ENCODE measurements at places on chromosomes 4 and X. TPM values are rescaled to one million over a fixed set of nuclear protein-coding genes. Genes with fewer than 3 reads are reported as not detected.

GRCh38 chr4:107740381-107740780, 20.3 kb upstream of the PAPSS1 start:
- DNase-seq, result no peak

DNA sequence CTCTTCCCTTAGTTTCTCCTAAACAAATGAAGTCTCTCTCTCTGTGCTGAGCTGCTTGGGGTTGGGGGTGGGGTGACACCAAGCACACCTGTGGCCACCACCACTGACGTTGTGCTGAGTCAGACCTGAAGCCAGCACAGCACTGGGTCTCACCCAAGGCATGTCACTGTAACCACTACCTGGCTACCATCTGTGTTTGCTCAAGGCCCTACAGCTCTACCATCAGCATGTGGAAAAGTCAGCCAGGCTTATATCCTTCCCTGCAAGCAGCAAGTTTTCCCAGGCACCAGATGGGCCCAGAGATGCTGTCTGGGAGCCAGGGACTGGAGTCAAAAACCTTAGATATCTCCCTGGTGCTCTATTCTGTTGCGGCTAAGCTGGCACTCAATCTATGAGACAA, 6.9 kb downstream of the CXCL10 start:
- no peak for DNase-seq
- H3K27me3 ChIP-seq, result peaks cover 2% of the 10 kb centered on the region
- no peak overlapping the region for H3K27ac ChIP-seq
- H3K4me1 ChIP-seq, result peaks cover 20% of the 10 kb centered on the region

DNA sequence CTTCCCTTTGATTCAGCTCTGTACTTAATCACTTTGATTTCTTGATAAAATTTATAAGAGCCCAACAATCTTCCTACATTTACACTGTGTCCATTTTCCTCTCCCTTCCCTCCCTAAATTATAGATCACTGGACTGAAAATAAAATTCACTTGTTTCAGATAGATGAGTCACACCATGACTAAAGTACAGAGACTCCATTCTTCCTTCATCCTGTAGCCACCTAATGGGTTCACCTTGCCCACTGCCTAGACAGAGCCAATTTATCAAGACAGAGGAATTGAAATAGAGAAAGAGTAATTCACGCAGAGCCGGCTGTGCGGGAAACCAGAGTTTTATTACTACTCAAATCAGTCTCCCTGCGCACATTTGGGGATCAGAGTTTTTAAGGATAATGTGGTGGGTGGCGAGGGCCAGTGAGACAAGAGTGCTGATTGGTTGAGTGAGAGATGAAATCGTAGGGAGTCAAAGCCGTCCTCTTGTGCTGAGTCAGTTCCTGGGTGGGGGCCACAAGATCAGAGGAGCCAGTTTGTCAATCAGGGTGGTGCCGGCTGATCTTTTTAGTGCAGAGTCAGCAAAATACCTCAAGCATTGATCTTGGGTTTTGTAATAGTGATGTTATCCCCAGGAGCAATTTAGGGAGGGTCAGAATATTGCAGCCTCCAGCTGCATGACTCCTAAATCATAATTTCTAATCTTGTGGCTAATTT, 71.3 kb upstream of the MED14 start:
- DNase-seq, result no peak
- H3K4me3 ChIP-seq, result no peak overlapping the region
- H3K27ac ChIP-seq, result no peak overlapping the region
- H3K4me1 ChIP-seq, result peaks cover 2% of the 10 kb centered on the region

GAGE2A gene
- total RNA-seq, result not detected

GRCh38 chr4:141560056-141560455, 76.3 kb upstream of the IL15 start:
- no peak overlapping the region for H3K27ac ChIP-seq
- no peaks in the 10 kb centered on the region for H3K4me1 ChIP-seq
- no peak overlapping the region for H3K4me3 ChIP-seq
- H3K27me3 ChIP-seq, result no peaks in the 10 kb centered on the region

GRCh38 chr4:106629268-106629625, 260.7 kb upstream of the GIMD1 start:
- no peaks in the 10 kb centered on the region for H3K4me1 ChIP-seq
- H3K36me3 ChIP-seq, result no peaks in the 10 kb centered on the region
- H3K4me3 ChIP-seq, result no peak overlapping the region
- H3K27ac ChIP-seq, result no peak overlapping the region

All from activated T-helper 2 cell treated with anti-CD3 and anti-CD28 coated beads, Interferon-gamma antibody, Interleukin-2, Interleukin-4, amounts not matched to agents 10 μg/mL and 5 μg/mL and 100 μg/mL, durations not matched to agents 14 hours and 24 hours and 36 hours (primary cell).